ENCODE measurements at places on chromosomes 3 and 15.

DNA sequence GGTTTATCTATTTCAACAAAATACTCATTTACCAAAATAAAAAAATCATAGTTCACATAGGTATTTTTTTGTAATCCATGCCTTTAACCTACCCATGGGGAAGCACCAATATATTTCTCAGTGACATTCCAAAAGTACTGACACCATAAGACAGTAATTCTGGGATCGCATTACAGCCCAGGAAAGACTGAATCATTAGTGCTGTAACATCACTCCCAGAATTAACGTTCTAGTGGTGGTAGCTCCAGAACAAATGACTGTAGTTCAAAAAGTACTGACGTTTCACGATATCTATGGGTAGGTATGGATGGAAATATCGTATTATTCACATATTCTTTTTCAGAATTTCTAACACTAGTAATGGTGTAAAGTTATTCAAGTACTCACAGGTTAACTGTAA lies 54.3 kb upstream of the NEK10 start:
- DNase-seq = no peak

DNA sequence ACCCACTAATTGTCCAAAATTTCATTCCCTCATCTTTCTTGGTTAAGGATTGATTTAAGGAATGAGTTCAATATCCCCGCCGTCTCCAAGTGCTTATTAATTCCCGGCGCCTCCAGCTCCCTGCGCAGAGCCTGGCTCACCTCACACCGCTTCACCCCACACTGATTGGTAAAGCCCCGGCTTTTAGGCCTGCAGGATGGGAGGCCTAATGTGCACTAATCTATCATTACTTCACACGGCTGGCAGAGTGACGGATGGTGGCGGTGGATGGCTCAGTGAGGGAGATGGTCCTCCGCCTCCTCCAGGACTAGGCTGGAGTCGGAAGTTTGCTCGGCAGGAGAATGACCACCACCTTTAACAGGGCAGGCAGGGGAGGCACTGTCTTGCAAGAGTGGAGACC lies 81.7 kb downstream of the MEGF11 start:
- DNase-seq = no peak

DNA sequence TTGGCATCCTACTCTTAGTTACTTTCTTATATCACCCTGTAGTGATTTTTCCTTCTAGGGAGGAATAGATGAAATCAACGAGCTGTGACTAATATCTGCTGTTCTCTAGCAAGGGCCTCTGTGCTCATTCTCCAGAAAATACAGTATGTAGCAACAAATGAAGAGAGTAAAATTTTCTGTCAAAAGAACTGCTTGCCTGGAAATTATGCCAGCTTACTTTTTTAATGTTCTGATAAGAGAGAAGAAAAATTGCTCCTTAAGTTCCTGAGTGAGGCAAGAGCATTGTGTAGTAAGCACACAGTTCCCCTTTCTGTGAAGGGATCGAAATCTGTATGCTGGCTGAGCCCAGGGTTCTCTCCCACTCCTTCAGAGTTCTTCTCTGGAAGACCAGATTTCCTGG lies 51.4 kb upstream of the GK5 start:
- DNase-seq = no peak

DNA sequence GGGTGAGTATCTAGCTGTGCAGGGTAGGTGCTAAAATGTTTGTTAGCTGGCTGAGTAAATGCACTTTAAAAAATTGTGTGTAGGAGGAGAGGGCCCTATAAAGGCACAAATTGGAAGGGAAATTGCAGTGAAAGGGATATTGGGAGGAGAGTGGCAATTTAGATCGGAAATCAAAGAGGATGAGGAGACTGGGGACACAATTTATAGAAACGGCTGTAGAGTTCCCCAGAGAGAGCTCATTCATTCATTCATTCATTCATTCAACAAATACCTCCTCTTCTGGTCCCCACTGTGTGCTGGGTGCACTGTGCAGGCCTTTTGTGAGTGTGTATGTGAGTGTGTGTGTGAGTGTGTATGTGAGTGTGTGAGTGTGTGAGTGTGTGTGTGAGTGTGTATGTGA lies 2.4 kb downstream of the DNAJA4 start:
- DNase-seq = no peak

DNA sequence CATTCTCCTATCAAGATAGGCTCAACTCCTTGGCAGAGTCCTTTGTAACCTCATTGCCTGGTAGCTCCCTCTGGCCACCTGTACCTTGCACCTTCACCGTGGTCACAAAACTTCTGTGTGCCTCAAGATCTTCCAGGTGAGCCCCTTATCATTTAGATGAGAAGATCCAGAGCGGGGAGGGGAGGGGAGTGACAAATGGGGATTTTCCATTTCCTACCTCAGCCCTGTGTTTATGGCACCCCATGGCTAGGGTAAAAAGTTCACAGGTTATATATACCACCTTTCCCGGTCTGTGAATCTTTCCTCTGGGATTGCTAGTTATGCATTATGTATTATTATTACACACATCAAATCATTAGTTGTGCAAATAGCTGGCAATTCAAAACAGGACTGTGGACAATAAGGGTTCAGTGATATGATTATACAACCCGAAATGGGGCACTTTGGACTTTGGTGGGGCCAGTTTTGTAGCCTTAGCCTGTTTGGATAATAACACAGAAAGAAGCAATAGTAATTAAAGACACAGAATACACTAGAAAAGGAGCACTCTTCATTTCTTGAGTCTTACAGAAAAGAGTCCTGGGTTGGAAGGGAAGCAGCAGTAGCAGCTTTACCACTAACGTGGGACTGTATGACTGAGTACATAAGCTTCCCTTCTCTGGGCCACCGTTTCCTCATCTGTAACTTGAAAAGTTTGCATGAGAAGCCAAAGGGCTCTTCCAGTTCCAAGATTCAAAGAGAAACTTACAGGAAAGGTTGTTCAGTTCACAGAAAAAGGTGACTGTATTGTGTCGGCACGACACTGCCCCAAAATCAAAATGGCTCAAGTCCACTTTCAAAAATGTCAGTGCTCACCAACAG lies 7.1 kb downstream of the TLE3 start:
- DNase-seq = no peak

- no peak for DNase-seq
Measured at GRCh38 chr15:83545804-83546511, 98.8 kb downstream of the SH3GL3 start.

DNA sequence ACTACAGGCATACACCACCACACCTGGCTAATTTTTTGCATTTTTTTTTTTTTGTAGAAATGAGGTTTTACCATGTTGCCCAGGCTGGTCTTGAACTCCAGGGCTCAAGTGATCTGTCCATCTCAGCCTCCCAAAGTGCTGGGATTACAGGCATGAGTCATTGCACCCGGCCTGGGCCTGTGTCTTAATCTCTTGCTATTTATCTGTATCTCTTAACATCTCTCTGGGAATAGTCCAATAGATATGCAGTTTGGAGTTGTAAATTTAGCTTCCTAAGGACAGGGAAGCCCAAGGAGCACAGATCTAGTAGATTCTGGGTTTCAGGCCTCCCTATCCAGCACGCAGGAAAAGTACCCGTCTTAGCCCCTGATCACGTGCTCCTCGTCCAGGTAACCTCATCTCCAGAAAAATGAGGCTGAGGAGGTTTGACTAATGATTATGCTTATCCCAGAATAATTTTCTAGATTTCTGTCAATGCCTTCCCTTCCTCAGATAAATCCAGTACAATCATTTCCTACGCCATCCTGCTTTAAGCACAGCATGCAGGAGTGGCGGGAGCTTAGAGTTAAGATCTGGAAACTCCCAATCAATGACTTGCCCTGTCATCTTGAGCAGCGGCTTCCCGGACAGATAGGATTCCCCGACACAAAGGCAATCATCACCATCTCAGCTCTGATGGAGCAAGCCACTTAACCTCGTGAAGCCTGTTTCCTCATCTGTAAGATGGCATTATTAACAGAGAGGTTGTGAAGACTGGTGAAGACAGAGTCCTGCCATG lies 12.3 kb upstream of the CTDSPL start:
- DNase-seq = no peak

GRCh38 chr15:43135351-43135750 lies 2.0 kb downstream of the TMEM62 start:
- DNase-seq = no peak

GRCh38 chr3:70603103-70603502 lies 290.7 kb upstream of the MDFIC2 start:
- DNase-seq = no peak

- no peak for DNase-seq
Measured at GRCh38 chr3:180828001-180828720, 84.3 kb upstream of the FXR1 start.

DNA sequence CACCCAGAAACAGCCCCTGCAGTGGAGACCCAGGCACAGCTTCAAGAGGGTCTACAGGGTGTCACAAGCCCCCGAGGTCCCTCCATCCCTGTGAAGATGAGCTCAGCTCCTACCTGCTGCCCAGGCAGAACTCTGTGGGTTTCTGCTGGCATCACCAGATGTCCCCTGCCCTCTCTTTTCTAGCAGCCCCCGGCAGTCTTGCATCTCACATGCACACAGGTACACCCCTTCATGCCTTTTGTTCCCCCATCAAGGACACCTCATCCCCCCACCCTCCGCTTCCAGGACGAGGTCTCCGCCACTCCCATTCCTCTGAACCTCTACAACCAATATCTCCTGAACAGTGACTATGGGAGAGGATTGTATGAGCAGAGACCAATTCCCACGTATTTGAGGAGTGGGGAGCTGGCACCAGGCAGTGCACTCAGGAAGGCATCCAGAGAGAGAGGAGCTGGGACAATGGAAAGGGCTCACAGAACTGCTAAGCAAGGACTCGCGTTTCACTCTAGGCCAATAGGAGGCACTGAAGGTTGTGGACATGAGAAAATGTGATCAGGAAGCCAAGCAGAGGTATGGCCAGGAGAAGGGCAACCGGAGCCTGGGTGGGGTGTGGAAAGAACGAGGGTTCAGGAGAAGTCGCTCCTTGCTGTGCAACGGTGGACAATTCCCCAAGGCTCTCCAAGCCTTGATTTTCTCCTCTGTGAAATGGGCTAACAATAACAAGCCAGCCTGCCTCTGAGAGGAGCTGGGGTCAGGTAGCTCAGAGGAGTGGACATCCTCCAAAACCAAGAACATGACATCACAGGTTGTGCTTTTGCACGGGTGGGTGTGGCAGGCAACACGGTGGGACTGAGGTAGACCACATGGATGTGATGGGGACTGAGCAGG lies 115.2 kb downstream of the CHSY1 start:
- DNase-seq = no peak

DNA sequence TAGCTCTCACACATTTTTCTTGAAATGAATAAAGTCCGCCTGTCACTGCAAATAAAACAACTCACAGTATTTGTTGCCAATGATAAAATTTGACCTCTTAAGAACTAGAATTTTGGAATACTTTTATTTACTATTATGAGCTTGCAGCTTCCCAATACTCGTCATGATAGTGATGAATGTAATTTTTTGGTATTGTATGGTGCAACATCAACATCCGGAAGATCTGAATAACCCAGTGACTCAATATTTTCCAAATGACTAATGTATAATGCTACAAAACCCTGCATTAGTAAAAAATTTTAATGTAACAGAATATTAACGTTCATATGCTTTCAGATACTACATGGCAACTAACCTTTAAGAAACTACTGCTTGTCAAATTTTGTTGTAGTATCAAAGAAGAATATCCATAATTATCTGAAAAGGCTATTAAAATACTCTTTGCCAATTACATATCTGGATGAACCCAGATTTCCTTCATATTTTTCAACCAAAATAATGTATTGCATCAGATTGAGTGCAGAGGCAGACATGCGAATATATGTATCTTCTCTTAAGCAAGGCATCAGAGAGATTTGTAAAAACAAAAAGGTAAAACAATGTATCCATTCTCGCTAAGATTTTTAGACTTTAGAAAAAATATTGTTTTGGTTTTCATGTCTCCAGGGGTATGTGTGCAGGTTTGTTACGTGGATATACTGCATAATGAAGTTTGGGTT lies 95.3 kb downstream of the IGF2BP2 start:
- DNase-seq = no peak

DNA sequence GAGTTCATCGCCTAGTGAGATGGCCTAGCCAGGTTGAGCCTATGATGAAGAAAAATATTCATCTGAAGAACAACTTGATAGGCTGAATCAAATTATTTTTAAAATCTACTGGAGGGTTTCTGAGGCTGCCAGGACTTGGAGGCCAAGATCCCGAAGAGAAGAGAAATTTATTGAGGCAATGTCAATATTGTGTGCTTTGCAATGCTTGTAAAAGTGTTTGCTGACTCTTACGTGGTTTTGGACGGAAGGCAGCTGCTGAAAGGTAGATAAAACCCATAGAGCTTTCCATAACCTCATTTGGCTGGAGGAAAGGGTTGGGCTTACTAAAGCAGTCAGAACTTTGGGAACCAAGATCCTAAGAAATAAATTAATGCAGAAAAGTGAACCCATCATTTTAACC lies 361.0 kb upstream of the IL12A start:
- DNase-seq = no peak

DNA sequence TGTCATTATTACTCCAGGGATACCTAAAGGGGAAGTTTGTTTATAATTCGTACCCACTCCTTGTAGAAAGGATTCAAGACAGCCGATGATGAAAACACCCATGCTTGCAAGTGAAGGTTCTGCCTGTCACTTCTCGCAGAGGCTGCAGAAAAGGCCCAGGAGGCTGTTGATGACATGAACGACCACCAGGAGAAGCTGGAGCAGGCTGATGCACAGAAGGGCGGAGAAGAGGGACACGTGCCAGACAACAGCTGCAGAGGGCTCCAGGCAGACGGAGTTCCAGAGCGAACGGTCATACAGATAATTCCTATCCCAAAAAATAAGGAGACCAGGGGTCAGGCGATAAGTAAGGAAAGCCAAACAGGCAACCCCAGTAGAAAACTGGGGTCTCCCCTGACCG lies 5.7 kb upstream of the DYNLT2B start:
- no peak for DNase-seq

DNA sequence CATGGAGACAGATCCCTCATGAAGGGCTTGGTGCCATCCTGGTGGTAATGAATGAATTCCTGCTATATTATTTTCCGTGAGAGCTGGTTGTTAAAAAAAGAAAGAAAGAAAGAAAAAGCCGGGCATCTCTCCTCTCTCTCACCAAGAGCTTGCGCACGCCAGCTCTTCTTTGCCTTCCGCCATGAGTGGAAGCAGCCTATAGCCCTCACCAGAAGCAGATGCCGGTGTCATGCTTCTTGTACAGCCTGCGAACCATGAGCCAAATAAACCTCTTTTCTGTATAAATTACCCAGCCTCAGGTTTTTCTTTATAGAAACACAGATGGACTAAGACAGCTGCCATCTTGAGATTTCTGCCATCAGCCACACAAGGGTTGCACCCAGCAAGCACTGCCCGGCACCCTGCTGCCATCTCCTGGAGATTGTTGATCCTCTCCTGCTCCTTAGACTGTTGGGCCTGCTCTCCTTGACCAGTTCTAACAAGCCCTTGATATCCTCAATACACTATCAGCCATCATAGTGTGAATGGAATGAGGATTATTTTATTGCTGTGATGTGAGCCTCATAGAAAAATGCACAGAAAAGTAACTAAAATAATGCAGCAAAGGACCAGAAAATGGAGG lies 3.5 kb upstream of the AHSG start:
- DNase-seq = no peak

DNA sequence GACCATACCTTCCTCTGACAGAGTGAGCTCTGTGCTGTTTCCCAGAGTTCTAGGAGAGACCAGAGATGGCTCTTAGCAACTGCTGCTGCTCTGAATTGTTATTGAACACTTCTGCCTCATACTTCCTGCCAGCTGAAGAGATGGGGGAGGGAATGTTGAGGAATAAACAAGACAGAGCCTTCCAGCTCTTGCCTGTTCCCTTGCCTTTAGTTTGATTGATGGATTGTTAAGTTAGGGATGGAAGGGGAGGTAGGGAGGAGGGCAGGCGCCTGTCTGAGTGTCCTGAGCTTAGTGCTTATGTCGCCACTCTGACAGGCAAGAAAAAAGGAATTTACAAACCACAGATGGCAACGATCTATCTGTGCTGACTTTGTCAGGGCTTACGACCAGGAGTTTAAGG lies 42.8 kb downstream of the ZNF609 start:
- no peak for DNase-seq

Measured in stimulated activated CD8-positive, alpha-beta memory T cell treated with anti-CD3 and anti-CD28 coated beads, Interleukin-2, amount 100 ng/mL, for 48 hours (primary cell).